Endothelial cell of umbilical vein (primary cell): ENCODE measurements at places on chromosomes 5 and 9. TPM values are rescaled to one million over a fixed set of nuclear protein-coding genes. Genes with fewer than 3 reads are reported as not detected.

- H3K4me1 ChIP-seq: peaks cover 13% of the 10 kb centered on the region
- no peaks in the 10 kb centered on the region for H3K36me3 ChIP-seq
- H3K27me3 ChIP-seq: peaks cover 25% of the 10 kb centered on the region
- no peak overlapping the region for H3K27ac ChIP-seq
- H3K4me3 ChIP-seq: no peak overlapping the region
Measured at GRCh38 chr5:171420431-171421241, 1.2 kb downstream of the FGF18 start.

- H3K27ac ChIP-seq: no peak overlapping the region
- no peaks in the 10 kb centered on the region for H3K36me3 ChIP-seq
- H3K4me3 ChIP-seq: no peak overlapping the region
- H3K4me1 ChIP-seq: no peaks in the 10 kb centered on the region
- DNase-seq: no peak
Measured at GRCh38 chr9:94649100-94649819, 9.9 kb upstream of the FBP1 start.

- no peak for DNase-seq
- H3K4me3 ChIP-seq: no peak overlapping the region
- H3K36me3 ChIP-seq: peaks cover 2% of the 10 kb centered on the region
- H3K27me3 ChIP-seq: no peaks in the 10 kb centered on the region
Measured at GRCh38 chr9:111919875-111920274, 23.3 kb downstream of the UGCG start.

DNA sequence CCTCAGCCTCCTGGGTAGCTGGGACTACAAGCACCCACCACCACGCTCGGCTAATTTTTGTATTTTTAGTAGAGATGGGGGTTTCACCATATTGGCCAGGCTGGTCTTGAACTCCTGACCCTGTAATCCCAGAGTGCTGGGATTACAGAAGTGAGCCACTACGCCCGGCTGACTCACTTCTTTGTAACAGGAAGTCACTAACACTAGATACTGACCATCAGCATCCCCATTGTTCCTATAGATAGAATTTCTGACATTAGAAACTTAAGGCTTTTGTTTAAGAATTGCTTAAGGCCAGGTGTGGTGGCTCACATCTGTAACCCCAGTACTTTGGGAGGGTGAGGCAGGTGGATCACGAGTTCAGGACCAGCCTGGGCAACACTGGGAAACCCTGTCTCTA lies 42.2 kb downstream of the LEAP2 start:
- no peaks in the 10 kb centered on the region for H3K36me3 ChIP-seq
- H3K4me3 ChIP-seq: no peak overlapping the region
- H3K27ac ChIP-seq: peak overlapping the region; percentile 12
- peak; percentile 15 for DNase-seq
- H3K4me1 ChIP-seq: peaks cover 9% of the 10 kb centered on the region
- H3K27me3 ChIP-seq: no peaks in the 10 kb centered on the region

GRCh38 chr9:111316796-111317195 lies 13.2 kb downstream of the OR2K2 start:
- H3K4me1 ChIP-seq: no peaks in the 10 kb centered on the region
- H3K27me3 ChIP-seq: peaks cover 2% of the 10 kb centered on the region
- H3K36me3 ChIP-seq: no peaks in the 10 kb centered on the region
- H3K4me3 ChIP-seq: no peak overlapping the region
- no peak overlapping the region for H3K27ac ChIP-seq
- no peak for DNase-seq

TNFSF15 gene
- 13.6 and 14.3 TPM in 2 replicates for total RNA-seq

DNA sequence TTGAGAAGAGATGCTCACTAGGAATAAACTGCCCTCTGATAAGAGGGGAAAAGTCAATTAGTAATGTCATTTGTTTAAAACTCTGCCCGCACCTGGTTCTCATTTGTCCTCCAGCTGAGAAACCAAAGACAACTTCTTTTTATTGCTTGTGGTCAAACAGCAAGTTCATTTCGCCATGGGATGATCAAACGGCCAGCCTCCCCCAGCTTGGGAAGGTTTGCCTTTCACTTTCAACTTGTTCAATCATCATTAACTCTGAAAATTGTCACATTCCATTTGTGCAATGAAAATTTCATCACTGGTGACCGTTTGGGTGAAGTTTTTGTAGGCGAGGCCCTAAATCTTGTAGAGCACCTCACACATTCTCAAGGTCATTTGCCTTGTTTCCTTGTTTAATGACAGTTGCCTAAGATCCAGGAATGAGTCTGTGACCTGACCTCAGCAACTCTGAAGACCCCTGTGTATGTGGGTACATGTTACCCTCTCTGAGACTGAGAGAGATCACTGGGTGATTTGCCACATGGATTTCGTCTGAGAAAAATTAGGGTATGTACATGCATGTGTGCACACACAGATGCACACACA lies 117.7 kb downstream of the MARCHF3 start:
- H3K27ac ChIP-seq: no peak overlapping the region
- H3K27me3 ChIP-seq: no peaks in the 10 kb centered on the region
- peaks cover 7% of the 10 kb centered on the region for H3K4me1 ChIP-seq
- no peak for DNase-seq
- H3K36me3 ChIP-seq: no peaks in the 10 kb centered on the region
- no peak overlapping the region for H3K4me3 ChIP-seq

- no peaks in the 10 kb centered on the region for H3K36me3 ChIP-seq
- DNase-seq: no peak
- no peaks in the 10 kb centered on the region for H3K27me3 ChIP-seq
- H3K4me1 ChIP-seq: peaks cover 21% of the 10 kb centered on the region
- H3K4me3 ChIP-seq: no peak overlapping the region
- no peak overlapping the region for H3K27ac ChIP-seq
Measured at GRCh38 chr9:22041775-22042174, 32.7 kb upstream of the CDKN2B start.

GRCh38 chr5:152683205-152683604 lies 278.1 kb upstream of the NMUR2 start:
- no peak overlapping the region for H3K27ac ChIP-seq
- no peaks in the 10 kb centered on the region for H3K4me1 ChIP-seq
- no peaks in the 10 kb centered on the region for H3K27me3 ChIP-seq
- H3K36me3 ChIP-seq: no peaks in the 10 kb centered on the region

GRCh38 chr5:113641715-113642114 lies 128.2 kb downstream of the YTHDC2 start:
- H3K4me3 ChIP-seq: no peak overlapping the region
- no peaks in the 10 kb centered on the region for H3K36me3 ChIP-seq
- no peaks in the 10 kb centered on the region for H3K27me3 ChIP-seq
- DNase-seq: no peak
- H3K4me1 ChIP-seq: no peaks in the 10 kb centered on the region

GRCh38 chr9:117304549-117304948 lies 110.3 kb downstream of the ASTN2 start:
- H3K4me1 ChIP-seq: no peaks in the 10 kb centered on the region
- no peak for DNase-seq
- no peak overlapping the region for H3K27ac ChIP-seq
- H3K36me3 ChIP-seq: no peaks in the 10 kb centered on the region
- no peak overlapping the region for H3K4me3 ChIP-seq

REEP2 gene
- 4.0 and 4.4 TPM in 2 replicates for total RNA-seq

DNA sequence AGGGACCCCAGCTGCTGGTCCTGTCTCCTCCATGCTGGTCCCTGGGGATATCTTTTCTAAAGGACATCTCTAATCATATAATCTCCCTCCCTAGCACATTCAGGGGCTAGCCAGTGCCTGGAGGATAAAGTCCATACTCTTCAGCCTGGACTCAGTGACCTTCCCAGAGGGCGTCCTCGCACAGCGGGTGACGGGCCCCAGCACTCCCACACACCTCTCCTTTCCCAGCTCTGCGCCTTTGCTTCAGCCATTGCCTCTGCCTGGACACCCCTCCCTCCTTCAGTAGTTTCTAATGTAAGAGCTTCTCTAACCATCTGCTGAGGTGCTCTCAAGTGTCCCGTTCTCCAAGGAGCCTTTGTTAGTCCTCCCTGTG lies 15.2 kb upstream of the TNIP1 start:
- no peak for DNase-seq
- H3K4me3 ChIP-seq: no peak overlapping the region
- H3K36me3 ChIP-seq: no peaks in the 10 kb centered on the region

DNA sequence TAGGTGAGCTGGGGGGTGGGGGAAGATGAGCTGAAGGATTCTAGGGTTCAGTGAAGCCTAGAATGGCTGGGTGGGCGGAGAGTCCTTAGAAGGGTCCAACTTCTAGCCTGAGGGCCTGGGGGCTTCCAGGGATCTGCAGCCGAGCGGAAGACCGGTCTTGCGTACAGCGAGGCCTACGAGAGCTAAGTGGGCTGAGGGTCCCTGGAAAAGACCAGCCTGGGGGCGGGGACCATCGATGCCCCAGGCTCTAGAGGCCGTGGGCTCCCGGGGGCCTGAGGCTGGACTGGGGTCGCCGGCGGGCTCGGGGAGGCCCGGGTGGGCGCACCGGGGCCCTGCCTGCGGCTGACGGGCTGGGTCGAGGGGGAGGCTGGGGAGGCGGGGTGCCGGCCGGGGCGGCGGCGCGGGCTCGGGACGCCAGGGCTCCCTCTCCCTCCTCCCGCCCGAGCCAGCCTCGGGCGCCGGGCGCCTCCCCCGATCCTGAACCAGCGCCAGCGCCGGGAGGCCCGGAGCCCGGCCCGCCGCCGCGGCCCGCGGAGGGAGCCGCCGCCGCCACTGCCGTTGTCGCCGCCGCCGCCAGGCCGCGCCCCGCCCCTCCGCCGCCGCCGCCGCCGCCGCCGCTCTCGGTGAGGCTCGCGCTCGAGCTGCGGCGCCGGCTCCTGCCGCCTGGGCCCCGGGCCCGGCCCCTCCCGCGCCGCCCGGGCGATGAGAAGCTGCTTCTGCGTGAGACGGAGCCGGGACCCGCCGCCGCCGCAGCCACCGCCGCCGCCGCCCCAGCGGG lies at the start of gene MVB12B:
MVB12B (plus strand) TSS at position 602 of the 778 bp plus-strand sequence; CDS start at position 703, 101 bp downstream.
- H3K27me3 ChIP-seq: no peaks in the 10 kb centered on the region
- DNase-seq: peak; percentile 37
- no peaks in the 10 kb centered on the region for H3K36me3 ChIP-seq
- peak within 1 kb of the TSS; percentile 41 for H3K27ac ChIP-seq
- peak within 1 kb of the TSS; percentile 41 for H3K4me3 ChIP-seq

IQGAP2 gene
- total RNA-seq: 4.7 and 5.7 TPM in 2 replicates

CNTNAP3B gene
- total RNA-seq: 80.4 and 82.9 TPM in 2 replicates

- H3K27me3 ChIP-seq: no peaks in the 10 kb centered on the region
- H3K27ac ChIP-seq: no peak overlapping the region
- H3K4me1 ChIP-seq: peaks cover 8% of the 10 kb centered on the region
- DNase-seq: no peak
Measured at GRCh38 chr5:119290161-119290569, 65.7 kb upstream of the TNFAIP8 start.

DNA sequence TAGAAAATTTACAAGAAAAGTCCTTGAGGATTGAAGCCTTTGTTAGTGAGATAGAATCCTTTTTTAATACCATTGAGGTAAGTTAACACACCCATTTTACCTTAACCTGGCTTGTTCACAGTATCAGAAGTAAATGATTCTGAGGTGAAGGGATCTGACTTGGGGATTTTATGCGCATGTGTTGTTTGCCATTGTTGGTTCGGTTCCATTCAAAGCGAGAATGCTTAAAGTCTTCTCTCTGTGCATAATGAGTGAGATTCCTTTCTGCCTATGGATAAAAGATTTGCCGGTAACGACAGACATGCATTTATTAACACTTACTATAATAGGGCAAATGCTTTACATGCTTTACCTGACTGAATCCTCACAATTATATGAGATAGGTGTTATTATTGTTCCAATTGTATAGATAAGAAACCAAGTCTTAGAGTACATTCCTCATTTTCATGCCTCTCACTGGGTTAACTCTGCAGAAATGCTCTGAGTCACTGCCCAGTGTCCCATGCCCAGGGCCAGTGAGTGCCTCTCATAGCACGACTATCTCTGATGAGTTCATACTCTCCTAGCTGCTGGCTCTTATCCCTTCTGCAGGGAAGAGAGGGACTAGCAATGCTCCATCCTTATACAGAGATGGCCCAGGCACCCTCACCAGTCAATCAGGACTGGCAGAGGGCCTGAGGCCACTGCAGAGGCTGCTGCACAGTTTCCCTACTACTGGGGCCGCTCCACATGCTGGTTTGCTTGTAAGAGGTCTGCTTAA lies 54.4 kb downstream of the CMYA5 start:
- H3K4me3 ChIP-seq: no peak overlapping the region
- H3K36me3 ChIP-seq: no peaks in the 10 kb centered on the region
- DNase-seq: no peak
- no peak overlapping the region for H3K27ac ChIP-seq
- H3K27me3 ChIP-seq: no peaks in the 10 kb centered on the region

DNA sequence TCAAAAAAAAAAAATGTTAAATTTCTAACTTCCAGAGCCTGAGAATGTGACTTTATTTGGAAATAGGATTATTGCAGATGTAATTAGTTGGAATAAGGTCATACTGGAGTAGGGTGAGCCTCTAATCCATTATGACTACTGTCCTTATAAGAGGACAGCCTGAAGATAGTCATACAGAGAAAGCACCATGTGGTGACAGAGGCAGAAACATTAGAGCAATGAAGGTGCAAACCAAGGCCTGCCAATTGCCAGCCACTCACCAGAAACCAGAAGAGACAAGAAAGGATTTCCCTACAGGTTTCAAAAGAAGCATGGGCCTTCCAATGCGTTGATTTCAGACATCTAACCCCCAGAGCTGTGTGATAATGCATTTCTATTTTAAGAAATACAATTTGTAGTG lies 659.2 kb upstream of the CHD1 start:
- no peak for DNase-seq
- no peak overlapping the region for H3K4me3 ChIP-seq
- no peaks in the 10 kb centered on the region for H3K4me1 ChIP-seq
- H3K36me3 ChIP-seq: no peaks in the 10 kb centered on the region
- no peaks in the 10 kb centered on the region for H3K27me3 ChIP-seq

DNA sequence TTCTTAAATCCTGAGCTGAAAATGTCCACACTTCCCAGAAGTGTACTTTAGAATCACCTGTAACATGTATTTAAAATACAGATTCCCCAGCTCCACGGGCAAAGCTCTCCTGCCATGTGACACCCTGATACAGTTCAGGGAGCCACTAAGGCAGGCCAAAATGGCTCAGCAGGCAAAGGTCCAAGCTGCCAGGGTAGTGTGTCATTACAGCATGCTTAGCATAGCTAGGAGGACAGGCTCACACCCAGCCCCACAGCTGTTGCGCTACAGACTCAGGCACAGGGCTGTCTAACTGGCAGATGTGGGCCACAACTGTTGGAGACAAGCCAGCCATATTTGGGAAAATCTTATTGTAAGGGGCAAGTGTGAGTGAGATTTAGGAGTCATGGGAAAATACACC lies 73.0 kb downstream of the C9orf85 start:
- DNase-seq: no peak
- no peaks in the 10 kb centered on the region for H3K27me3 ChIP-seq
- no peaks in the 10 kb centered on the region for H3K36me3 ChIP-seq
- no peaks in the 10 kb centered on the region for H3K4me1 ChIP-seq
- H3K27ac ChIP-seq: no peak overlapping the region

- no peaks in the 10 kb centered on the region for H3K36me3 ChIP-seq
- no peak within 1 kb of the TSS for H3K4me3 ChIP-seq
- H3K4me1 ChIP-seq: no peaks in the 10 kb centered on the region
- H3K27me3 ChIP-seq: no peaks in the 10 kb centered on the region
- DNase-seq: no peak
Measured at GRCh38 chr9:5185220-5185840, at the start of gene INSL6. TSS of gene INSL6 (minus strand) at chr9:5185639. CDS start at chr9:5185602, 37 bp downstream.

TAS2R1 gene
- total RNA-seq: not detected in 2 replicates
